ENCODE measurements at places on chromosomes 4 and X.

DNA sequence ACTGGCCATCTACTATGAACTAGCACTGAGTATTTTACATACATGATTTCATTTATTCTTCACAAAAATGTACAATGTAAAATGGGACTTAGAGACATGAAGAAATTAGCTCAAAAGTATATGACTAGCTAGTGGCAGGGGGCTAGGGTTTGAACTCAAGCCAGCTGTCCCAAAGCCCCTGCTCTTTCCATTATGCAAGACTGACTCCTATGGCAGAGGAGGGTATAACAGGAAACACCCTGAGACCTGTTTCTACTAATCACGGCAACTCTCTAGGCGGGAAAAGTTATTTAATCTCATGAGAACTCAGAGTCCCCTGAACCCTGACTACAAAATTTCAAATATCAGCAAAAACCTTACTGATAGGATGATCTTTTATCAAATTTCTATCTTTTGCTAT lies 150.6 kb downstream of the PRDM5 start:
- no peak for DNase-seq

DNA sequence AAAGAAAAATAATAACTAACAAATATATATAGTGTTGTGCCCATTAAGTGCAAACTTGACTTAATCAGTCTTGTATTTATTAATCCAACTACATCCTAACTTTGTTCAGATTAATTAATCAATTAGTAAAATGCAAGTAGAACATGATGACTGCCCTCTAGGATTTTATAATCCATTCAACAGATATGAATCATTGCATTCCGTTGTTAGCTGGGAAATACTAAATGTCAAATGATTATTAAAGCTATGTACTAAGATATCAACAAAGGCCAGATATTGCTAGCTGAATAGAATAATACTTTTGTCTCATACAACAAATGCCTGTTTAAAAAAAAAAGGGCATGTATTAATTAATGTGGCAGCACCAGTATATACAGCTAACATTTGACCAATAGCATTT lies 1366.3 kb downstream of the STIM2 start:
- no peak for DNase-seq

- no peak for DNase-seq
Observed at GRCh38 chr4:25421816-25422525, 44.9 kb downstream of the ANAPC4 start.

GRCh38 chrX:140715787-140716186 lies 6.2 kb downstream of the LINC00632 start:
- no peak for DNase-seq

DNA sequence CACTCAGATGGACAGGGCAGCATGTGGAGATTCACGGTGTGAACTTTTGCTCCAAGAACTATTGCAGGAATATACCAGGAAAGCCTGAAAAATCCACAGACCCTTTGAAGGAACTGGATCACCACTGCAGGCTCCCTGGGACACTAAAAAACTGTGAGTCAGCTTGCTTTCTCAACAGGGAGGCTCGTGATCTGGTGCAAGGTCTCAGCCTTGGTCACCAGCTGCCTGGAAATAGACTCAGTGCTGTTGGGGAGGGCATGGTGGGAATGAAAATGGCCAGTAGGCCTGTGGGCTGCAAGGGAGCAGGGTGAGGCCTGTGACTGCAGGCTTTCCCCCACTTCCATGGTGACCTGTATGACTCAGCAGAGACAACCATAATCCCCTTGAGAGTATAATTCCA lies 426.4 kb upstream of the RPS6KA3 start:
- no peak for DNase-seq

- DNase-seq = no peak
Observed at GRCh38 chr4:52701207-52701606, 42.1 kb upstream of the USP46 start.

- DNase-seq = no peak
Observed at GRCh38 chr4:79272761-79273160, 53.1 kb downstream of the NAA11 start.

Measured in HEK293T (cell line).